ENCODE measurements at places on chromosomes 6 and 20.

DNA sequence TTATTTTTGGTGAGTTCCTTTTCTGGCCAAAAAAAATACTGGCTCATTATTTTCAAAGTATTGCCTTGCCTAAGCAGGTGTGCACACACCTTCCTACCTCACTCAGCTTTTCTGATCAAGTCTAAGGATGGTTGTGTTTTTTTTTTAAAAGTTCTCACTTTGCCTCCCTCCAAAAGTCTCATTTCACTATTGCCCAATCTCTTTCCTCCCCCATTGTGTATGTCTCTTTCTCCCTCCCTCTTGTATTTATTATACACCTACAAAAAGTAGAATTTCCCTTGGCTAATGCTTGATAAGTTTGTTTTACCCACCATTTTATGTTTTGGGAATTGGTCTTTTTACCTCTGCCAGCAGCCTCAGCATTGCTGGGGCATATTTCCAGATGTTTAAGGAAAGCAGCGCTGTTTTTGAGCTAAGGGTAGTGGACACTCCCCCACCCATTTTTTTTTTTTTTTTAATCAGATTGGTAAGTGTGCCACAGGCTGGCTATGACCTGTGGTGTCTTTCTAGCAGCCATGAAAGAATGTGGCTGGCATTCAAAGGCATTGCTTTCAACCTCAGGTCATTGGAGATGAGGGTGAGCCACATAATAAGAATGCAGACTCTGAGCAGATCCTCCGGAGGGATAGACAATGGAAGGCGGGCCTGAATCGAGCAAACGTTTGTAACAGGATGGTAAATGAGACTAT is 668.6 kb downstream of the UTRN start:
- no peak for DNase-seq

- DNase-seq, result no peak
These were observed 333.2 kb upstream of the PLCB4 start for GRCh38 chr20:8735674-8736073.

GRCh38 chr20:35216541-35216940 is 9.9 kb upstream of the MMP24 start:
- DNase-seq, result no peak

GRCh38 chr6:122790028-122790422 is 967 bp downstream of the SMPDL3A start:
- peak; percentile 11 for DNase-seq

GRCh38 chr20:32528171-32528891 is 56.8 kb downstream of the NOL4L start:
- DNase-seq, result no peak

GRCh38 chr6:15399641-15400470 is 154.0 kb downstream of the JARID2 start:
- DNase-seq, result no peak

- no peak for DNase-seq
These were observed 356.8 kb downstream of the DHX35 start for GRCh38 chr20:39318911-39319310.

DNA sequence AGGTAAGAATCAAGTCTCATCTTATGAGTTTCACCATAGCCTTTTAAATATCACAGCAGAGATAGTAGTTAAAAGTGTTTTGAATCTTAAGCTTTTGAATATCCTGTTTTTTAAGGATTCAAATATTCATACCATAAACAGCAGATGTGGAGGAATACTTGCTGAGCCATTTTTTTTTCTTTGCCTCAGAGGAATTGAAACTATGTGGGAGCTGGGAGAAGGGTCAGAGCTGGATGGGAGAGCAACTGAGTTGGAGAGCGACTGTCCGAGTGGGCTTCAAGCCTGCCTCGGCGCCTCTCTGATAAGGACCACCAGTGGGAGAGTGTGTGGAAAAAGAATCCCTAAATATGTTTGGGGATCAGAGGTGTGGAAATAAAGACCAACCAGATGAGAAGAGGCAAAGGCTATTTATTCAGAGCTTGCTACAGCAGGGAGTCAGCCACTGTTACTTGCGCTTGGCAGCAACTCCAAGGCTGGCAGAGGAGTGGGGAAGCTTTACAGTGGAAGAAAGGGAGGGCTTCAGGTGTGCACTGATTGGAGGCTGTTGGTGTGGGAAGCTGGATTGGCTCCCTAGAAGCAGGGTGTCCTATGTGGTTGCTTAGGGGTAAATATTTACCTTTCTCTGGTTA is 34.3 kb upstream of the MCUR1 start:
- DNase-seq, result no peak

GRCh38 chr6:158819977-158820622 is 932 bp upstream of the EZR start:
- DNase-seq, result no peak

- DNase-seq, result no peak
These were observed 190.7 kb upstream of the UFL1 start for GRCh38 chr6:96330884-96331283.

DNA sequence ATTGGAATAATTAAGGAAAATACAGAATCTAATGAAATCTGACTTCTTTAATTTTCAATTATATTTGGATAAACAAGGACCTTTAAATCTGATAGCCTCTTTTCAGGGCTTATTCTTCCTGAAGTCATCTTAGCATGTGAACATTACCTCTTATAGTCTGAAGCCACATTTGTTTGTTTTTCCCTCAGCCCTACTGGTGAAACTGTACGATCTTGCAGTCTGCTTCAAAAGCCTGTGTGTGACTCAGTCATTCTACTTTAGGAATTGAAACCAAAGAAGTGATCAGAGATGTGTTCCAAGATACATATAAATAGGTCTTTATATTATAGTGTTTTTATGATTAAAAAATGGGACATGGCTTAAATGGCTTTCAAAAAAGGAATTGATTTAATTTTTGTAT is 67.5 kb downstream of the MACROD2 start:
- DNase-seq, result no peak

DNA sequence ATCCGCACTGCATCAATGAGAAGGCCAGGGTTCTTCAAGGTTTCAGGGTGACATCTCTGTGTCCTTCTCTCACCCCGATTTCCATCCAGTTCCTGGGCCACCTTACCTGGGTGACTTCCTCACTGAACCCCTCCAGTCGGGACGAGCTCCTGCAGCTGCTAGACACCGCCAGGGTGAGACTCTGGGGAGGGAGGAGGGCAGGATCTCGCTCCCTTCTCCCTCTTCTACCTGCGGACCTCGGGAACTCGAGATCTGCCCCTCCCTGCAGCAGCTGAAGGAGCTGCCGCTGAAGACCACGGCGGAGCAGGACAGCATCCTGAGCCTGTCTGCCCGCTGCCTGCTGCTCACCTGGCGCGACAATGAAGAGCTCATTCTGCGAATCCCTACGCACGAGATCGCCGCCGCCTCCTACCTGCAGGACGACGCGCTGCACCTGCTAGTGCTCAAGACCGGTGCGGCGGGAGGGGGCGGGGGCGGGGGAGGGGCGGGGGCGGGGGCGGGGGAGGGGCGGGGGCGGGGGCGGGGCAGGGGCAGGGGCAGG is 7.5 kb downstream of the CCM2L start:
- peak; percentile 67 for DNase-seq

DNA sequence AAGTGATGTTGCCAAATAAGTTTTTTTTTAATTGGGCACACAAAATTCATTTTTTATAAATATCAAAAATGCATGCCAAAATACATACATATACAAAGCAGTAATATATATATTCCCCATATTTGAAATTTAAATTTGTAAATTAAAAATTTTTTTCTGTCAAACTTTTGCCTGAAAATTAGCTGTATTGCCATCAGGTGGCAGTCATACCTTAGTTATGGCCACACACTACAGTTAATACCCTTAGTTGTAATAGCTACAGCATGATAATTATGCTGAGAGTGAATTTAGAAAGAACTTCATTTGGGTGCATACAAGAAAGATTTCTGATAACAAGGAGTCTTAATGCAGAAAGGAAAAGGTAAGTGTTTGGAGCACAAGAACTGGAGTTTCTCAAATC is 46.2 kb upstream of the SDHAF4 start:
- DNase-seq, result peak; percentile 10

GRCh38 chr6:85422996-85423395 is 26.9 kb upstream of the NT5E start:
- no peak for DNase-seq

DNA sequence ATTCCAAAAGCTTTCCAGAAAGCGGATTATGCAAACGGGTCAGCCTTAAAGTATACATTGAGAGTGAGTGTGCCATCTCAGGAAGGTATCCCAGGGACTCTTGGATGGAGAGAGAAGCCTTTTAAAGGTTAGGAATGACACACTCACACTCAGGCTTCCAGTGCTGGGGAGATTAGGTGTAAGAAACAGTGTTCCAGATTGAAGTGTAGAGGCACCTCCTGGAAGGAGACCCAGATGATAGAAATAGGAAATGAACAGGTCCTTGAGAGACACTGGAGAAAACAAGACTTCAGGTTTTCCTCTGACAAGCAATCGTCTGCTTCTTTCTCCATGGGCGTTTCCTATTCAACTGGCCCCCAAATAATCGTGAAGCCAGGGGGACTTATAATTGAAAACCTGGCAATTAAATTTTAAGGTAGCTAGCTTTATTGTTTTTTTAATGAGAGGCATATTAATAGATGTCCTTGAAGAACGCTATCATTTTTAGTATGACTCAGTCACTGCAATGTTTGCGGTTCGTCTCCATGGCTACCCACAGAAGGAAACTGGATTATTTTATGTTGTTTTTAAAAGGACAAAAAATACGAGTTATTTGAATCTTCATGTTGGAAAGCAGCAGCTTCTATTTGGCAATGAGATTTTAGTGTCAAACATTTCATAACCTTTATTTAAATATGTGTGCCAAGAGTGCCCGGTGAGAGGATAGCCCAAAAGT is 85.3 kb downstream of the TRMT6 start:
- no peak for DNase-seq

DNA sequence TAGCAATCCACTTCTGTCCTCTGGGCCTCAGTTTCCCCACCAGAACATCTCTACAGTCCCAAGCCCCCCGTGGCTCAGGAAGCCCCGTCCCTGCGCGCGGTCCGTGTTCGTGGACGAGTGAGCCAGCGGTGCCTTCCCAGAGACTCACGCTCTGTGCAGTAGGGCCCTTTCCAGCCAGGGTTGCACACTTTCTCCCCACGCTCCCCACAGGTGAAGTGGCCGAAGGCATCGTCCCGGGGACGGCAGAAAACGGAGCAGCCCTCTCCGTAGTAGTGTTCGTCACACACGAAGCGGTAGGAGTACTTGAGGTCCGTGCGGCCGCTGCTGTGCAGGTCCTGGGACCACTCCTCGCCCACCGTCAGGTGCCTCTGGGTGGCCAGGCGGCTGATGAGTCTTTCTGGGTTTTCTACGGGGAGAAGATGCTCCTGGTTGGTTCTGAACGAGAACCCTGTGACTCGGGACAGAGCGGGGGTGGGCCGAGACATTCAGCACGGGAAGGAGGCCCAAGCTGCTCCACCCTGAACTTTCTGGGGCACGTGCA is 2.7 kb downstream of the DLL1 start:
- DNase-seq, result no peak

DNA sequence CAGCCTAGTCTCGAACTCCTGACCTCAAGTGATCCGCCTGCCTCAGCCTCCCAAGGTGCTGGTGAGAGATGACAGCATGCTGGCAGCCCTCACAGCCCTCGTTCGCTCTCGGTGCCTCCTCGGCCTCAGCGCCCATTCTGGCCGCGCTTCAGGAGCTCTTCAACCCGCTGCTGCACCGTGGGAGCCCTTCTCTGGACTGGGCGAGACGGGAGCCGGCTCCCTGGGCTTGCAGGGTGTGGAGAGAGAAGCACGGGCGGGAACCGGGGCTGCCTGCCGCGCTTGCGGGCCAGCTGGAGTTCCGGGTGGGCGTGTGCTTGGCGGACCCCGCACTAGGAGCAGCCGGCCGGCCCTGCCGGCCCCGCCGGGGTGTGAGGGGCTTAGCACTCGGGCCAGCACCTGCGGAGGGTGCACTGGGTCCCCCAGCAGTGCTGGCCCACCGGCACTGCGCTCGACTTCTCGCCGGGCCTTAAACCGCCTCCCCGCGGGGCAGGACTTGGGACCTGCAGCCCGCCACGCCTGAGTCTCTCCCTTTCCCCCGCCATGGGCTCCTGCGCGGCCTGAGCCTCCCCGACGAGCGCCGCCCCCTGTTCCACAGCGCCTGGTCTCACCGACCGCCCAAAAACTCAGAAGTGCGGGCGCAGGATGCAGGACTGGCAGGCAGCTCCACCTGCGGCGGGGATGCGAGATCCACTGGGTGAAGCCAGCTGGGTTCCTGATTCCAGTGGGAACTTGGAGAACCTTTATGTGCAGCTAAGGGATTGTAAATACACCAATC is 31.5 kb upstream of the RANBP9 start:
- no peak for DNase-seq

- no peak for DNase-seq
These were observed 14.8 kb upstream of the PCK1 start for GRCh38 chr20:57545927-57546662.

DNA sequence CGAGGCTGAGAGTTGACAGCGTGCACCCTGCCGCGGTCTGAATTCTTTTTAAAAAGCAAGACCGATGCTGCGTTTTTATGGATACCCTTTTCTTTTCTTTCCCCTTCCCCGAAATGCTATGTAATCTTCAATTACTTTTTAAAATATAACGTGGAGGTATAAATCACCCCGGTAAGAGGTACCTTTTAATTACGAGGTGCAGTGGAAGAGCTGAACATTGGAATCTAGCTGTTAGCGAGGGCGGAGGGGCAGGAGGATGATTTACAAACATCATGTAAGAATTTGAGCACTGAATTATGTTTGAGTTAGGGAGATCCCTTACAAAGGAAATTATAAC is 1.2 kb downstream of the EYA2 start:
- DNase-seq, result no peak

GRCh38 chr6:108464418-108465097 is 96.2 kb upstream of the FOXO3 start:
- no peak for DNase-seq

- DNase-seq, result no peak
These were observed 31.5 kb downstream of the THBS2 start for GRCh38 chr6:169222126-169222525.

DNA sequence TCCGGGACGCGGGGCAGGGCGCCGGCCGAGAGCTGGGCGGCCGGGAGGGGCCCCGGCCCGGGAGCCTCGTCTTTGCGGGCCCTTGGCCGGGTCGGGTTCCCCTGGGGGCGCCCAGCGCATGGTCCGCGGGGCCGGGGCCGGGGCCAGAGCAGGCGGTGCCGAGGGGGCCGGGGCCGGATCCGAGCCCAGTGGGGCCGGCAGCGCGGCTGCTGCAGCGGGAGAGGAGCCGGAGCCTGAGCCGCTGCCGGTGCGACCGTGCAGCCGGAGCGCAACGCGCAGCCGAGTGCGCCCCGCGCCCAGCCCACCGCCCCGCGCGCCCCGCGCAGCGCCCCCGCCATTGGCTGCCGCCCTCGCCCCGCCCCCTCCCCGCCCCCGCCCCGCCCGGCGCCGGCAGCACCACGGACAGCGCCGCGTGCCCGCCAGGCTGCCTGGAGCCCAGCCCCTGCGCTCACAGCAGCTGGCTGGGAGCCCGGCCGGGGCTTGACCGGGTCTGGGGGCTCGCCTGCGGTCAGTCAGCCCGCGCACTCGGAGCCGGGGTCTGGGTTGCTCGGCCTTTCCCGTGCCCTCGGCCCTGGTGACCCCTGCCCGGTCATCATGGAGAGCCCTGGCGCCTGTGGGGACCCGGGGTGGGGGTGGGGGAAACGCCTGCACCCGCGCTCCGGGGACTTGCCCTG is at the start of gene HRH3:
Gene HRH3, minus strand, starts transcription at position 287 of the 674 bp plus-strand sequence. CDS start 308 bp downstream, outside the sequence.
- DNase-seq, result peak; percentile 91

All from GM20000 (cell line).